HFF-Myc (cell line): ENCODE measurements at places on chromosomes 11 and 22.

DNA sequence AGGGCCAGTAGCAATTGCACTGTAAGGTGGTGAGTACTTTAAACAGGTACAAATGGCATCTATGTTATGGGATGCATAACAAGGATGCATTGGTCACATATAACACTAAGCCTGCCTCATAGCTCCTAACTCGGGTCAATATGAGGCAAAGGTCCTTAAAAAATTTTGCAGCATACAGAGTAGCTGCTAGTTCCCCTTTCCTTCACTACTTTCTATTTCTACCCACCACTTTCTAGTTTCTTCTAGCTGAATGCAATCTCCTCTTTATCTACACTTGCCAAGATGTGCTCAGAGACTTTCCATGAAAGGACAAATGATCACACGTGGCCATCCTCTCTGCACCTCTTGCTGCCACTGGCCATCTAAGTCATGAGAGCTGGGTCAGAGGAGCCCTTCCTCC, 9.8 kb downstream of the OR51F2 start:
- DNase-seq = no peak

GRCh38 chr11:86124251-86125233, 55.7 kb upstream of the PICALM start:
- DNase-seq = no peak

GRCh38 chr11:119716582-119717498, 12.2 kb downstream of the NECTIN1 start:
- no peak for DNase-seq

GRCh38 chr22:26079009-26079408, 90.3 kb upstream of the SEZ6L start:
- DNase-seq = no peak
